ENCODE measurements at places on chromosomes 13 and 19.

DNA sequence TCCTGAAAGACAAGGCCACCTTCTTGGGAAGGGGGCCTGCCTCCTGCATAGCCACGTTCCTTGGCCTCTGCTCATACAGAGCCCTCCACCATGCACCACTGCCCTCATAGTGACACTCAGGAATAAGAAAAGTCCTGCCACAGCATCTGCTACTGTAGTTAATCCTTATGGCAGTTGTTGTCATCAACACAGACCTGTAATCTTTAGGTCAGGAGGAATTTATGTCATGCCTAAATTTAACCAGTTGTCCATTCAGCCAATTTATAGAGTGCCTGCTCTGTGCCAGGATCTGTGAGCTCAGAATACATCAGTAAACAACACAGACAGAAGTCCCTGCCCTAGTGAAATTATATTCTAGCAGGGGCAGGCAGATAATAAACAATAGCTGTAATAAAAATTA, 44.4 kb downstream of the FAM124A start:
- no peak for DNase-seq

DNA sequence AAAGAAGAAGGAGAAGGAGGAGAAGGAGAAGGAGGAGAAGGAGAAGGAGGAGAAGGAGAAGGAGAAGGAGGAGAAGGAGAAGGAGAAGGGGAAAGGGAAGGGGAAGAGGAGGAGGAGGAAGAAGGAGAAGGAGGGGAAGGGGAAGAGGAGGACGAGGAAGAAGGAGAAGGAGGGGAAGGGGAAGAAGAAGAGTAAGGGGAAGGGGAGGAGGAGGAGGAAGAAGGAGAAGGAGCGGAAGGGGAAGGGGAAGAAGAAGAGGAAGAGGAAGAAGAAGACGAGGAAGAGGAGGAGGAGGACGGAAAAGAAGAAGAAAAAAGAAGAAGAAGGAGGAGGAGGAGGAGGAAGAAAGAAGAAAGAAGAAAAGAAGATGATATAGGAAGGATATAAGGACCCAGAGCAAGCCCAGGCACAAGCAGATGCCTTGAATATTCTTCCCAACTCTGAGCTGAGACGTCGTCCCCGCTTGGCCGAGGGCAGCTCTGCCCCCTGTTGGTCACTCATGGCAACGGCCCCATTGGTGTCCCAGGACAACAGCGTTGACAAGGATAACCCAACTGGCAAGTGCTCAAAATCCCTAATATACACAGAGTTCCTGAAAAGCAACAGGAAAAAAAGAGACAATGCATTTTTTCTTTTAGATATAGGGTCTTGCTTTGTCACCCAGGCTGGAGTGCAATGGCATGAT, 30.6 kb upstream of the IGSF23 start:
- no peak for DNase-seq

GRCh38 chr13:39982745-39983144, 327.3 kb downstream of the COG6 start:
- no peak for DNase-seq

- no peak for DNase-seq
Measured at GRCh38 chr13:85709072-85709471, 90.1 kb downstream of the SLITRK6 start.

GRCh38 chr19:40560092-40560507, 16.6 kb upstream of the SHKBP1 start:
- no peak for DNase-seq

DNA sequence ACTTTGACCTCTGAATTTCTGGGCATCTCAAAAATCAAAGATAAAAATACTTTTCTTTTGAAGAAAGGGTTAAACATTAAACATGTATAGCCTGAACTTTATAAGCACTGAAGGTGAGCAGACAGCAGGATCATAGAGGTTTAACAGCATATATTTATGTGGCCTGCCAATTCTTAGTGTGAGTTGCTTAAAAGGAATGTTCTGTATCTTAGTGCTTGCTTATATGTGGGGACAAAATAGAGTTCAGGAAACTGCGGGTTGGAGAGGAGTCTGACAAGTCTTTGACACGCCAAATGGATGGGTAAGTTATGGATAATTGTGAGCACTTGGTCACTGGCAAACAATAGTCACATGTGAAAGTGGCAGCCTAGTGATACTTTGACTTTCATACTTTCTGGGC, 1419.4 kb upstream of the SPRY2 start:
- DNase-seq: no peak
